ENCODE measurements at places on chromosomes 6 and 20. TPM values are rescaled to one million over a fixed set of nuclear protein-coding genes. Genes with fewer than 3 reads are reported as not detected.

Gene PCK1
- not detected for total RNA-seq

Gene TPBG
- total RNA-seq, result 29.5 TPM

Gene TEAD3
- total RNA-seq, result 27.0 TPM

Gene GLP1R
- 2.6 TPM for total RNA-seq

Gene IL20RA
- total RNA-seq, result 1.7 TPM

Gene METTL24
- total RNA-seq, result 0.44 TPM

Gene AIF1
- 9.8 TPM for total RNA-seq

DNA sequence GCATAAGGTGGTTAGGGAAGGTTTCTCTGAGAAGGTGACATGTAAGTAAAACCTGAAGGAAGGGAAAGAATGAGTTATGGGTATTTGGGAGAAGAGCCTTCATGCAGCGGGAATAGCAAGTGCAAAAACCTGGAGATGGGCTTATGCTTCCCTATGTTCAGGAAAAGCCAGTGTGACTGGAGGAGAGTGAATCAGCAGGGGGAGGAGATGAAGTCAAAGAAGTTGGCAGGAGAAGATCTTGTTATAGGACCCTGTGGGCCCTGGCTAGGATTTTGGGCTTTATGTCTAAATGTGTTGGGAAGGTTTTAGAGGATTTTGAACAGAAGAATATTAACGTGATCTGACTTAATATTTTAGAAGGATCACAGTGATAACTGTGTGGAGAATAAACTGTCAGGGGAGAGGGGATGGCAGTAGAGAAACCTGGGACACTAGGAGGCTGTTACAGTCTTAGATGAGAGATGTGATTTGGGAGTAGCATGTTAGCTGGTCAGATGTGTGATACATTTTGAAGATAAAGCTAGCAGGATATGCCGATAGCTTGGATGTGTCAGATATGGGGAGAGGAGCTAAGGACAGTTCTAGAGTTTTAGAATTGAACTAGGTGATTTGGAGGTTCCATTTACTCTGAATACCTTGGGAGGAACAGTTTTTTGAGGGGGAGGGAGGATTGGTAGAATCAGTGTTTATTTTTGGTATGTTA, 41.0 kb downstream of the PHF3 start:
- no peak overlapping the region for H3K27ac ChIP-seq
- peaks cover 2% of the 10 kb centered on the region for H3K4me1 ChIP-seq
- no peak overlapping the region for H3K4me3 ChIP-seq

DNA sequence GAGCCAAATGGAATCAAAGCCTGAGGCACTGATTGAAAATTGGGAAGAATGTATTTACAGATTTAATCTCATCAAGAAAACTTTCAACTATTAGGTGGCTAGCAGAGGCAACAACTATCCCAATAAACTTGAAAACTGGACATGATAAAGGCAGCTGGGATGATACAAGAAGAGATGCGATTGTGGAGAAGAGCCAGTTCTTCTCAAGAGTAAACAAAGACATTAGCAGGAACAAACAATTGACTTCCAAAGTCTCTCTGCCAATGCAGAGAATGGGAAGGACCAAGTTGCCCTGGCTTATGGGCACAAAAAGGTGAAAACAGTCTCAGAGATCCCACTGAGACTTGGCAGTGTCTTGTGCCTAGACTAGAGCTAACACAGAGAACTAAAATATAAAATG, 132.4 kb downstream of the SOBP start:
- no peak for DNase-seq
- no peaks in the 10 kb centered on the region for H3K4me1 ChIP-seq
- no peaks in the 10 kb centered on the region for H3K36me3 ChIP-seq
- no peaks in the 10 kb centered on the region for H3K27me3 ChIP-seq

DNA sequence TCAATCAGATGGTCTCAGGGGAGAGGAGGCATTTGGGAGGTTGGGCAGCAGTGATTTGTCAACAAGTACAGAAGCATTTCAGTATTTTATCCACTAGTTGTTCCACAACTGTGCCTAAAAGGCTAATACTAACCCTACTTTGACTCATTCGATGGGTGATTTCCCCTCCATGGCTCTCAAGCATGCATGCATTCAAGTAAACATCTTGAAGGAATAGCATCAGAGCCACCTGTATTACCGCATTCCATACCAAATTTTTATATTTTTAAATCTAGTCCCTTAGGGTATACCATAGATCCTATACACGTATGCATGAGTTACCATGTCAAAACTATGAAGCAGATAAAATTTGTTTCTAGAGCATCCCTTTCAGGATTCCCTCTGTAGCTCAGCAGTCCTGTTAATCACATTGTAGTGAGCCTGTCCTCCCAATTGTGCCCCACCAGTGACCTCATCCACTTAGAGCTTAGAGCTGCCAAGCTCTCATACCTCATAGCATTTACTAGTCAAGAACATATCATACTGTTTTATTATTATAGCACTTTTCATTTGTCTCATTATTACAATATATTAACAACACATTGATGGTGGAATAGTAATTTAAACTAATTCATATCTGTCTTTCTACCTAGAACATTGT, 213.8 kb downstream of the LAMA2 start:
- H3K4me1 ChIP-seq, result no peaks in the 10 kb centered on the region
- no peaks in the 10 kb centered on the region for H3K27me3 ChIP-seq
- H3K4me3 ChIP-seq, result no peak overlapping the region
- DNase-seq, result no peak
- H3K27ac ChIP-seq, result no peak overlapping the region

- H3K4me3 ChIP-seq, result no peak overlapping the region
- H3K4me1 ChIP-seq, result no peaks in the 10 kb centered on the region
- H3K27me3 ChIP-seq, result no peaks in the 10 kb centered on the region
- no peak overlapping the region for H3K27ac ChIP-seq
- H3K36me3 ChIP-seq, result no peaks in the 10 kb centered on the region
- no peak for DNase-seq
Observed at GRCh38 chr6:135094403-135094821, 39.8 kb upstream of the HBS1L start.

DNA sequence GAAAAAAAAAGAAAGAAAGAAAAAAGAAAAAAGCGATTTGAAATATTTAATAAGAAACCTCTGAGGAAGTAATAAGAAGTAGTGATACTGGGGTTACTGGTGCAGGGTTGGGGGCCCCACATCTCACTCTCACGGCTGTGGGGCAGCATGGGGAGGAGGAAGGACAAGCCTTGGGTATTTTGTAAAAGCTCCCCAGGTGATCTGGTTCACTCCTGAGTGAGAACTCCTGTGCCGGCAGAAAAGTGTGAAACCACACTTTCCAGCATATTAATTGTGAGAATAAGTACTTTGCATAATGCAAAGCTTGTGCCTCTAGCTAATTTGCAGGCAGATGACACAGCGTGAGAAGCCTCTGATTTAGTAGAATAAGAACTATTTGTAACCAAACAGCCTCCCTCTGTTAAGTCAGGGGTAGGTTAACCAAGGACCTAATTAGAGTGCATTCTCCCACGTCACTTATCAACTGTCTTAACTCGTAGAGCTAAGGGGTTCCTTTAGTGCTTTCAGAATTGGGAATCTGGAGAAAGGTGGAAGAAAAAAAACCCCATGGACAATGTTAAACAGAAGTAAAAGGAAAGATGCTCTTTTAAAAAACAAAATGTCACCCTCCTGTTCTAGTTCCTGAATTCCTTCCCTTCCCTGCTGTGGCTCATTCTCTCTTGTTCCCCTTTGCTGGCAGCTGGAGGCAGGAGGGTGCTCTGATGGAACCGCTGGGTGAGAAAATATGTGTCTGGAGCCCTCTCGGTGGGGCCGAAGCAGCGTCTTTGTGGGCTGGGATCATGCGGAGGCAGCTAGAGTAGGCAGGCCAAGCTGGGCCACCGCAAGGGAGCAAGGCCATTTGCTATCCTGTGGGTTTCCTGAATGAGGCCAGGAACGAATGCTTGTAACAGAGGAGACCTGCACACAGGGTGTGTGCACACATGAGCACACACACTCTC, 108.7 kb downstream of the FYN start:
- peaks cover 14% of the 10 kb centered on the region for H3K4me1 ChIP-seq
- no peaks in the 10 kb centered on the region for H3K36me3 ChIP-seq
- H3K4me3 ChIP-seq, result no peak overlapping the region
- no peak overlapping the region for H3K27ac ChIP-seq

DNA sequence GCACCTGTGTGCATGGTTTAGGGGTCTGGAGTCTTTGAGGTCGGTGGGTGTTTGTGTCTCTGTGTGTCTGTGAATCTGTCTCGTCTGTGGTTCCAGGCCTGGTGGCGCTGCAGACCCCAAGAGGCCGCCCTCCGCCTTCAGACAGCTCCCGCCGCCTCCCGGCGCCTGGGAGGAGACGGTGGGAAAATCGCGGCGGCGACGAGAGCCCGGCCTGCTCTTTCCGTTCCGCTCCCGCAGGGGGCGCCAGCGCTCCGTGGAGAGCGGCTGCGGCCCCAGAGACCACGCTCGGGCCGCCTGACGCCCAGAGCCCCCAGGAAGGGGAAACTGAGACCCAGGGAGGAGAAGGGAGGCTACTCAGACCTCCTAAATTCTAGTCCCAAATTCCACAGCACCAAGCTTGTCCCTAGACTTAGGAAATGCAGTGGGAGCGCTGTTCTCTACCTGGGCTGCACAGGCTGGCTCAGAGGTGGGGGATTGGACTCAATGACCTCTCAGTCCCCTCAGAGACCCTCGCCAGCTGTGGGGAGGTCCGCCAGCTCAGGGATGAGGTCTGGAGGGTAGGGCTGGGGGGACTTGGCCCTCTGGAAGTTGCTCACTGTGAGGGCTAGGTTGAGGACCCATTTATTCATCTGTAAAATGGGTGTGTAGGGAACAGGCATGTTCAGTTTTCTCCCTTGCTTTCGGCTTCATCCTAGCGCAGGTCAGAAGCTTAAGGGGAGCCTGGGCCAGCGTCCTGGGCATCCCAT, 36.9 kb upstream of the BLCAP start:
- no peak overlapping the region for H3K4me3 ChIP-seq
- H3K27ac ChIP-seq, result no peak overlapping the region
- peak; percentile 93 for DNase-seq

- no peak for DNase-seq
- H3K4me3 ChIP-seq, result no peak overlapping the region
- H3K36me3 ChIP-seq, result no peaks in the 10 kb centered on the region
- no peaks in the 10 kb centered on the region for H3K27me3 ChIP-seq
Observed at GRCh38 chr6:130600880-130601341, 226.3 kb upstream of the SMLR1 start.

DNA sequence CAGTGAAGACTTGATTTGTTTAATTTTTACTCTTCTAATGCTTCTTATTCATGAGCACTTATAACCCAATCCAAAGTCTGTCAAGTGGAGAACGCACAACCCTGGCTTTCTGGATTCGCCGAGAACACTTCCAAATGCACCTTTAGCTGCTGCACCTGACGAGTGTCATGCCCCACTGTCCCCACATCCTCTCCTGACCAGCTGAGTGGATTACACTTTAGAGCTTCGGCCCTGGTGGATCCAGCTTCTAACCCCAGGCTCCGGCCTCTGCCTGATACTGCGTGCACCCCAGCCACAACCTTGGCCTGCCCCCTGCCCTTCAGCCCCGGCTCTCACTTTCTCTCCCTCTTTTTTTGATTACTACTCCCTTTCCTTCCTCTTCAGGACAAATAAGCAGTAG, 258.8 kb downstream of the TMEM242 start:
- H3K27ac ChIP-seq, result no peak overlapping the region
- H3K27me3 ChIP-seq, result no peaks in the 10 kb centered on the region
- H3K36me3 ChIP-seq, result no peaks in the 10 kb centered on the region
- DNase-seq, result no peak
- H3K4me3 ChIP-seq, result no peak overlapping the region

- no peaks in the 10 kb centered on the region for H3K36me3 ChIP-seq
- H3K4me1 ChIP-seq, result no peaks in the 10 kb centered on the region
- no peaks in the 10 kb centered on the region for H3K27me3 ChIP-seq
- no peak overlapping the region for H3K27ac ChIP-seq
- no peak for DNase-seq
Observed at GRCh38 chr6:83847179-83847578, 6.0 kb upstream of the RIPPLY2 start.

DNA sequence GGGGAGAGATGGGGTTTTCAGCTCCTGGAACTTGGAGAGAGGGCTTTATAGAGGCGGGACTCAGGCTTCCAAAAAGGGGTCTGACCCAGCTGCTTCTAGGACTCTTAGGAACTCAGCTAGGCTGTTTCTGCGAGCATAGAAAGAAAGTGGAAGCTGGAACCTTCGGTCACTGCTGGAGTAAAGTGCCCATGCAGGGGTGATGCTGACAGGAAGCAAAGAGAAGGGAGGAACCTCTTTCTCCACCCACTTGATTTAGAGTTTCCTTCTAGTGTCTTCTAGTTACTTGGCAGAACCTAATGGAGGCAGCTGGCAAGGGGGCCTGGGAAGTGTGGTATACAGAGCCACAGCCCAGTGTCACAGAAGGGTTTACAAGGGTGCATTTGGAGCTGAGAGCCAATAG, 283.6 kb downstream of the QKI start:
- DNase-seq, result no peak
- H3K27ac ChIP-seq, result no peak overlapping the region
- no peaks in the 10 kb centered on the region for H3K4me1 ChIP-seq
- no peak overlapping the region for H3K4me3 ChIP-seq
- H3K27me3 ChIP-seq, result no peaks in the 10 kb centered on the region

- no peaks in the 10 kb centered on the region for H3K27me3 ChIP-seq
- DNase-seq, result no peak
- no peaks in the 10 kb centered on the region for H3K4me1 ChIP-seq
- H3K36me3 ChIP-seq, result no peaks in the 10 kb centered on the region
- H3K27ac ChIP-seq, result no peak overlapping the region
Observed at GRCh38 chr6:36752886-36753506, 55.4 kb downstream of the RAB44 start.

DNA sequence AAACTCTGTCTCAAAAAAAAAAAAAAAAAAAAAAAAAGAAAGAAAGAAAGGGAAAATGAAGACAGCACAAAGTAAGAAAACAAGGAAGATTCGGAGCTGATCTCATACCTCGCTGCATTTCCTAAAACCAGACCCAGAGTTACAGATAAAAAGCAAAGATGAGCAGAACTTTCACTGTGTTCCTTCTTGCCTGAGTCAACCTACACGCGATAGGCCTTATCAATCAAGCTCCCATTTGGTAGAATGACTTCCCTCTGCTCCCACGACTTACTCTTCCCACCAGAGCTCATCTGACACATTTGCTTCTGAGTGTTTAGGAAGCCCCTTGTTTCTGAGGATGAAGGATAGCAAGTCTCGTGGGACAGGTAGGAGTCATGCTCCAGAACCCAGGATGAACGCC, 302.9 kb downstream of the TFAP2A start:
- H3K27me3 ChIP-seq, result no peaks in the 10 kb centered on the region
- no peaks in the 10 kb centered on the region for H3K36me3 ChIP-seq
- no peak overlapping the region for H3K4me3 ChIP-seq

DNA sequence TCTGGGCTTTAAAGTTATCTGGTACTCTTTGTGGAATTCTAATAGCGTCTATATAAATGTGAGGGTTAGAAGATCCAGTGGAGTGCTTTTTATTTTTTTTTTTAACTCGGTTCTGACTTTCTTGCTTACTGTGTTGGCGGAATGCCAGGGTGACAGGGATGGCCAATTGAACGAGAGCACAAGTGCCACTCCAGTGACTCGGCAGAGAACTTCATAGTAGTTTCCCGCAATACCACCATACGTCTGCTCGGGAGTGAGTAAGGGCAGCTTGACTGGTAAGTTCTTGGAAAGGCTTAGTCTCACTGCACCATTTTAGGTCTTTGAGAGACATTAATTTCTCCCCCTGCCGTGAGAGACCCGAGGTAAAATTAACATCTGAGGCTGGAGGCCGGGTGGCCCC, 49.4 kb upstream of the TULP1 start:
- no peaks in the 10 kb centered on the region for H3K27me3 ChIP-seq
- no peaks in the 10 kb centered on the region for H3K36me3 ChIP-seq
- H3K4me3 ChIP-seq, result no peak overlapping the region
- H3K4me1 ChIP-seq, result peaks cover 4% of the 10 kb centered on the region

GRCh38 chr6:2945153-2945452, 26.3 kb downstream of the SERPINB6 start:
- DNase-seq, result no peak
- no peaks in the 10 kb centered on the region for H3K36me3 ChIP-seq
- no peaks in the 10 kb centered on the region for H3K27me3 ChIP-seq
- no peak overlapping the region for H3K27ac ChIP-seq
- H3K4me3 ChIP-seq, result no peak overlapping the region
- H3K4me1 ChIP-seq, result no peaks in the 10 kb centered on the region
